ENCODE measurements at places on chromosomes 2 and 18.

- DNase-seq = no peak
Measured at GRCh38 chr2:101752716-101753616, 55.5 kb downstream of the MAP4K4 start.

DNA sequence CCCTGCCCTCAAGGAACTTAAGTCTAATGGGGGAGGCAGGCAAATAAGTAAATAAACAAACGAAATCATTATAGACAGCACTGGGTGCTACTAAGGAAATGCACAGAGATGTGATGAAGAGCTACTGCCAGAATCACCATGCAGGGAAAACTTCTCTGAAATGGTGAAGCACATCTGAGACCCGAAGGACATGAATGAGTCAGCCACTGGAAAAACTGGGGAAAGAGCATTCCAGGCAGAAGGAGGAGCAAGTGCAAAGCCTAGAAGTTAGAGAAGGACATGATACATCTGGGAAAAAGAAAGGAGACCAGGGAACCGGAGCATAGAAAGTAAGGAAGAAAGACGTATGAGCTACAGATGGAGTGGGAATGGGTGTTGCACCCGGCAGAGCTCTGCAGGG is 56.8 kb downstream of the TGFA start:
- DNase-seq = no peak

- peak; percentile 22 for DNase-seq
Measured at GRCh38 chr2:105072039-105072438, 34.2 kb downstream of the MRPS9 start.

DNA sequence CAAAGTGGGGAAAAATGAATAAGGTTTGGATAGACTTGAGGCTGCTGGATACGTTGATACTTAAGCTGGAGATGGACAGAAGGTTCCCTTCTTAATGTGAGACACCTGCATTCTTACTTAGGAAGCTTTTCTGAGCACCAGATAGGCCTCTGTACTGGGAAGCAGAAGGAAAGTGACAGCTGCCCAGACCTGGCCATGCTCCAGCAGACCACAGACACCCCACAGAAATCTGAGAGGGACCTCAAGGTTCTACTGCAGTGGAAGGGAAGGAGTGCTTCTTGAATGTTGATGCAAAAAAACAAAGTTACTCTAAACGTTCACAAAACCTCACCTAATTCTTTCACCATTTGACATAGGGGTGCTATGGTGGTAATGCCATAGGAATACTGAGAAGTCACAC is 642.1 kb upstream of the ID2 start:
- DNase-seq = no peak

DNA sequence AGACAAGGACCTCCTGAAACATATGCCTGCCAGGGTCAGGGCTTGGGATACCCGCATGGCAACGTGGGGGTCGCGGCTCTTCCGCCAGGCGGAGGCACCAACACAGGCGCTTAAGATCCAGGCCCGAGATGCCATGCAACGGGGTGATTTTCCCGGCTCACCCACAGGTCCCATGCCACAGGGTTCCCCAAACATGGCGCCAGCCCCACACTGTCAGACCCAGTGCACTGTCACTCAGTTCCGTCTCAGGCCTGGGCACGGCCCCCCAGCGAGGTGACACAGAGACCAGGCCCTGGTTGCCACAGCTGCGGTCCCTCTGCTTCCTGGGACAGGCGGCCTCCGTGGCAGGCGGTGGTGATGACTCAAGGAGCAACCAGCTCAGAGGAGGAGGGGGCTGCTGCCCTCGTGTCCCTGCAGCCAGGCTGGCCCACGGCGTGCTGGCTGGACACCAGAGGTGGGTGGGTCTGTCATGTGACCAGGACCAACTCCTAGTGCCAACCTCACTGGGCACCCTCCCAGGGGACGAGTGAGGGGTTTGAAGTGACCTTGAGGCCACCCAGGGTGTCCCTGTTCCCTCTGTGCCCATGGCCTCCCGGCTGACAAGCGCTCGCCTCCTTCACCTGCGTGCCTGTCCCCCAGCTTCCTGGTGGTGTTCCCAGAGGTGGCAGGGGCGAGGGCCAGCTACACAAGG is 4.9 kb downstream of the PDCD1 start:
- no peak for DNase-seq

DNA sequence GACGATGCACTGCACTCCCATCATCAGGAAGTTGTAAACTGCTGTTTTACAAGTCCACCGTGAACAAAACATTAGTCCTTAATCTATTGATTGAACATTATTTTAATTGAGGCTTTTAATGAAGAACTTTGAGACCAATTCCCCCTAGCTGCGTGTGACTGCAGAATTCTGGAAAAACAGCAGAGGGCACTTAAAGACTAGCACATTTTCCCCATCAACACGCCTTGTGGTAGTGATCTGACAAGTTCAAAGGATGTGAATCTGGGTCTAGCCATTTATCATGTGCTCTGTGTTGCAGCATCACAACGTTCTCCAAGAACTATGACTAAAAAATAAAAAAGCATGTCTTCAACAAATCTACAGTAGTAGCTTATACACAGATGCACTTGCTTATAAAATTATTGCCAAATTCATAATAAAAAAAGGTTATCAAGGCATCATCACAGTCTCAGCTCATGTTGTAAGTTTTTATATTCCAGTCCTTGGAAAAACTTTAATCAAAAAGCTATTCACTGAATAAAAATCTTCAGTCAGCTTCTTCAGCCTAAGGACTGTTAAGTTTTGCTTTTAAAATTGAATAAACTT is 35.8 kb downstream of the SKOR2 start:
- peak; percentile 13 for DNase-seq

- no peak for DNase-seq
Measured at GRCh38 chr18:48826271-48826670, 124.5 kb downstream of the SMAD7 start.

GRCh38 chr2:38315707-38316333 is 61.3 kb downstream of the ATL2 start:
- no peak for DNase-seq

DNA sequence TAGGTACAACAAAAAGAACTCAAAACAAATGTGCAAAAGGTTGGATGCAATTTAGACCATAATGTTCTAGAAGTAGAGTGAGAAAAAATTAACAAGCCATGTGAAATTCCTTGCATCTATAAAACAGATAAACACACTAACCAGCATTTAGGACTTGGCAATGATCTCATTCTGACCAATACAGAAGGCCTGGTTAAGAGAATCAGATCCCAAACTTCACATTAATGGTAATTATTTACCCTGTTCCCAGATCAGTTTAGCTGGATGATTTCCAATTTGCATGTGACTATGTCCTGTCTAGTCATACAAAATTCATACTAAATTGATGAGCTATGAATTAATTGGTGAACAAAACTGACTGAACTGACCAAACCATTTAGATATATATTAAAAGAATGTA is 98.4 kb upstream of the FIGN start:
- no peak for DNase-seq

GRCh38 chr2:25972049-25972823 is 10.1 kb downstream of the KIF3C start:
- DNase-seq = no peak

DNA sequence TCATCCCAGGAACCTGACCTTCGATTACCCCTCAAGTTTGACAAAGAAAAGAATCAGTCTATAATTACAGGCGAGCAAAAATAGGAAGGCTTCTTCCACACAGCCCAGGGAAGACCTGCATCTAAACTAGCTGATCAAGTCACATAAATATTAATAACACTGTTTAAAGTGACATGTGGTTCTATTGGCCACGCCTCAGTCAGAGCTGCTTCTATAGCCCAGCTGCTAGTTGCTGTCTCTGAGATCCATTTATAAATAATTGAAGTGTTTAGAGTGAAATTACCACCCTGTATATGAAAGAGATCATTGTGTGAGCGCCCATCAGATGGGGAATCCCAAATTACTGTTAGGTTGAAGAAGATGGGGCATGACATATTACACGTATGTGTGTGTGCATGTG is 426.0 kb downstream of the CDH2 start:
- no peak for DNase-seq

DNA sequence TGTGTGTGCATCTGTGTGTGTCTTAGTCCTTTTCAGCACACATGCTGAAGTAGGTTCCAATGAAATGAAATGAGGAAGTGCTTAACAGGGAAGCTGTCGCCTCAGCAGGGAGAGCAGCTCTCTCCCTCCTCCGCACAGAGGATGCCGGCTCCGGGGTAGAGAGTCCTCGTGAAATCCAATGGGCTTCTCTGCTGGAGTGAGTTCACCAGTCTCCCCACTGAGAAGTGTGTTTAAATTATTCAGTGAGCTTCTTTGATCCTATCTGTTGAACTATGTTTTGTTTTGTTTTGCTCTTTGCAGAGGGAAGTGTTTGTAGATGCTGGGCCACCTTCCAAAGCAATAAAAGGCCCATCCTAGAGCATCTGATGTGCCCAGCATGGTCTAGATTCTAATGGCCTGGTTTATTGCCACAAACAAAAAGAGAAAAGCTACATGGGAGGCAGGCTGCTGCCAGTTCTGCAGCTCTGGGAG is 6.7 kb downstream of the PPP1R7 start:
- no peak for DNase-seq

GRCh38 chr2:75311993-75312392 is 112.7 kb upstream of the TACR1 start:
- no peak for DNase-seq

DNA sequence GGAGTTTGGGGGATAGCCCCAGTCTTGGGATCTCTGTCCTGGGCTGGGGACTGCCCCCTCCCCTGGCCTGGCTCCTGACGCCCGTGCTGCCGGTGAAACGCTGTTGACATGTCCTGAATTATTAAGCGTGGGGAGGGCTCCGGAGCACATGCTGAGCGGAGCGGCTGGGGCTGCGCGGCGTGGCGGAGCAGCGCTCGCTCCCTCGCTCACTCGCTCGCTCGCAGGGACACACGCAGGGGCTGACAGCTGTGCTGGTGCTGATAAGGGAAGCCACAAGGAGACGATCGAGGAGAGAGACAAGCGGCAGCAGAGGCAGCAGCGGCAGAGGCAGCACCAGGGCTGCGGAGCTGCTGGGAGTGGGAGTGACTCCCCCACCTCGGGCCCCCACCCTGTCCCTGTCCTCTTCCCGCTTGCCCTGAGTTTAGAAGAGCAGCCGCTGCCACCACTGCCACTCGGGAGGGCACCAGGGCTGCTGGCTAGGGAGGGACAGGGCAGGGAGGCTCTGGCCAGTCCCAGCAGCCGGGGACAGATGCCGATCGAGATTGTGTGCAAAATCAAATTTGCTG is at the start of gene ASIC4:
Gene ASIC4 (plus strand): TSS at position 287 of the 566 bp plus-strand sequence. CDS start 243 bp downstream, at position 530.
- no peak for DNase-seq

- no peak for DNase-seq
Measured at GRCh38 chr2:19673213-19673791, 228.5 kb downstream of the TTC32 start.

Measured in activated naive CD4-positive, alpha-beta T cell treated with anti-CD3 and anti-CD28 coated beads, Interleukin-2, amount 50 U/mL, for 72 hours (primary cell).